Activated naive CD4-positive, alpha-beta T cell treated with anti-CD3 and anti-CD28 coated beads, Interleukin-2, amount 50 U/mL, for 72 hours (primary cell): ENCODE measurements at places on chromosomes 11 and 22.

DNA sequence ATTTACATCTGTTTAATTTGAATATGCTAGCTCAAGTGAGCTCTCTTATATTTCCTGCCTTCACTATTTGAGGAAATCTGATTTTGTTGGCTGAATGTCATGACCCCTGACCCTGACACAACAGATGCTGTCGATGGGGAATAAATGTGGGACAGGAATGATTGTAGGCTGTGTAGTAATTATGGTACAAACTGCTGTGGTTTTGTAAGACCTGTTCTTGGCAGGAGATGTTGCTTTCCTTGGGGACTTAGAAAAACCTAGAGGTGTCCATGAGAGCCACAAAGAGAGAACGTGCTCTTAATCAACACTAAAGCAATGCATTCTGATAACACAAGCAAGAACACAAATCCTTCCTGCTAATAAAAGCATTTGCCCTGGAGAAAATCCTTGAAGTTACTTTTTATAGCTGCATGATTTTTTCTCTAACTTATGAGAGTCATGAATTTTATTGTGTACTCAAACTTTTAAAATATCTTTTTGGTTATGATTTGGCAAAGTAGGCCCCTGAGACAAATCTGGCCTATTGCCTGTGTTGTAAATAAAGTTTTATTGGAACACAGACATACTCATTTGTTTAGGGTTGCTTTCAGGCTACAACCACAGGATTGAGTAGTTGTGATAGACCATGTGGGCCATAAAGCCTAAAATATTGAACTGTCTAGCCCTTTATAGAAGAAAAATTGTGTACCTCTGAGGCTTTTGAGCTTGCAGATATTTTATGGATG is 90.2 kb downstream of the DDX10 start:
- no peak for DNase-seq

DNA sequence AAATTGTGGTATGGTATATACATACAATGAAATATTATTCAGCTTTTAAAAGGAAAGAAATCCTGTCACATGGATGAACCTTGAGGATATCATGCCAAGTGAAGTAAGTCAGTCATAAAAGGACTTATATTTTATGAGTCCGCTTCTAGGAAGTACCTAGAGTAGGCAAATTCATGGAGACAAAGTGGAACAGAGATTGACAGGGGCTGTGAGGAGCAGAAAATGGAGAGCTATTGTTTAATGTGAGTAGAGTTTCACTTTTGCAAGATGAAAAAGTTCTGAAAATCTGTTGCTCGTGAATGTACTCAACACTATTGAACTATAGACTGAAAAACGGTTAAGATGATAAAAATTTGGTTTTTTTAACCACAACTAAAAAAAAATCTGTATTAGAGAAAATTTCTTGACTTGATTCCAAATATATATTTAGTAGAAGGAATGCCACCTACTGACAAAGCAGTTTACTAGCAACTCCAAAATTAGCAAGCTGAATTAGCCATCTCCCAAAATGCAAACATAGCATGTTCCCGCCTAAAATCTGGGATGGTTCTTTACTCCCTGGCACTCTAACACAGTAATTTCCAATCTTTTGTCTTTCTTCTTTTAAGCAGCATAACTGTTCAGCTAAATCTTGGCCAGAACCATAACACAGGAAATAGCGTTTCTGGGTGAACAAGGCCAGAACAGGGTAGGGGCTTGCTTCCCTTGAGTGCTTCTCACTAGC is 1.5 kb downstream of the UFD1 start:
- no peak for DNase-seq

DNA sequence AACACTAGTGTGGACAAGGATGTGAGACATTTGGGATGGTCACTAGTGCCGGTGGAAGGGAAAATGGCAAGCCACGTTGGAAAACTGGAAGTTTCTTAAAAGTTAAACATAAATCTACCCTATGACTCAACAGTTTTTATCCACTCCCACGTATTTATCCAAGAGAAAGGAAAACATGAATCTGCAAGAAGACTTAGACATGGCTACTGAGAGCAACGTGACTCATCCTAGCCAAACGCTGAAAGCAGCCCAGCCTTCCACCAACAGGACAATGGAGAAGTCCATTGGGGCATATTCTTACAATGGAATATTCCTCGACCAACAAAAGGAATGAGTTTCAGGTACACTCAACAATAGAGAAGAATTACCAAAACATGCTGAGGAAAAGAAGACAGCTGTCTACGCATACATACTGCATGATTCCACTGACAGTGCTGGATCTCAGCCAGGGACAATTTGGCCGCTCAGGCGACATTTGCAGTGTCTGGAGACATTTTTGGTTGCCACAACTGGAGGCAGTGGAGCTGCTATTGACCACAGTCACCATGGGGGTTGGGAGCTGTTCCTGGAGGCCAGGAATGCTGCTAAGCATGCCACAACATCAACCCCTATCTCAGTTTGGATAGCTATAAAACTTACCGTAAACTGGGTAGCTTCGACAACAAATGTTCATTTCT is 21.2 kb downstream of the SYT13 start:
- DNase-seq: no peak

- no peak for DNase-seq
Observed at GRCh38 chr11:32781721-32782120, 12.7 kb downstream of the CCDC73 start.

- no peak for DNase-seq
Observed at GRCh38 chr11:1225386-1226225, 2.7 kb downstream of the MUC5B start.

- no peak for DNase-seq
Observed at GRCh38 chr11:72263361-72263760, 19.4 kb upstream of the PHOX2A start.
